Activated CD8-positive, alpha-beta memory T cell treated with anti-CD3 and anti-CD28 coated beads, Interleukin-2, amount 50 U/mL, for 4 hours (primary cell): ENCODE measurements at places on chromosomes 6 and 20.

- DNase-seq, result no peak
Observed at GRCh38 chr20:40838509-40838908, 149.5 kb upstream of the MAFB start.

DNA sequence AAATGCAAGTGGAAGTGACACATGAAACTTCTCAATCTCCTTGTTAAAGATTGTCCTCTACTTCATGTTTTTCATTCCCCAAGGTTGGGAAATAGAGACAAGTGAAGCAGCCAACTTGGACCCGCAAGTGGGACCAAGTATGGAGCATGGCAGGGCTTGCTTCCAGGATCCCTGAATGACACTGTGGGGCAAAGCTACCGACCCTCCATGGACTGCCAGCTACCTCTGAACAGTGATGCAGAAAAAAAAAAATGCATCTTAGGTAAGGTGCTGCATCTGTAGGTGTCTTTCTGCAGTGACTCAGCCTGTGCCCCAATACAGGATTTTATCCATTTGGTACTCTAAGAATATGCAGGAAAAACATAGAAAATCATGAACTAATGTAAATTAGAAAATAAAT, 119.1 kb upstream of the ENPP5 start:
- no peak for DNase-seq

DNA sequence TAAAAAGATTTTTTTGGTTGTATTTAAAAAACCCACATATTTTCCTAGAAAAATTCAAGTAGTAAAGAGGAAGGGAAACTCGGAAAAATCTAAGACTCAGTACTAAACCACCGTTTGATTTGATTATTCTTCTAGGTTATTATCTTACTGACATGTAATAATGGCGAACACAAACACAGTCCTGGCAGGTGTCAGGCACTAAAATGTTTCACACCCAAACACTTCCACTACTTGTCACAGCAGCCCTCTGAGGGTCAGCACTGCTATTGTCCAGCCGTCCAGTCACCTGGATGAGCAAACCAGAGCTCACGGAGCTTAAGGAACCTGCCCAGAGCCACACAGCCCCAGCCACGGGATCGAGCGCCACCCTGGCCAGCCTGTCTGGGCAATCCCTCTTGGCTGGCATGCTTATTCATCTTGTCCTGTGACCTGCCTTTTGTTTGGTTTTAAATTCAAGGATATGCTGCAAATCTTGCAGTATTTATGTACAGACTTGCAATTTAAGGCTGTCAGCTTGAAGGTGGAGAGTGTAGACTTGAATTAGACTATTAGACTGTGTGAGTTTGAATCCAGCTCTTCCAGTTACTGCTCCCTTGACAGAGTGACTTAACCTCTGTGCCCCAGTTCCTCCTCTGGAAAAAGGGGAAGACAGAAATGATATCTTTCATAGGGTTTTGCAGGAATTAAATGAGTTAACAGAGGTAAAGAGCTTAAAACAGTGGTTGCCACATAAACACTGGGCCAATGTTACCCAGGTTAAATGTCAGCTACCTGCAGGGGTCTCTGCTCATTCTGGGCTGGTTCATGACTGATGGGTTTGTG, 82.2 kb downstream of the CDYL start:
- no peak for DNase-seq

GRCh38 chr6:44497807-44498206, 110.3 kb downstream of the CDC5L start:
- DNase-seq, result no peak

DNA sequence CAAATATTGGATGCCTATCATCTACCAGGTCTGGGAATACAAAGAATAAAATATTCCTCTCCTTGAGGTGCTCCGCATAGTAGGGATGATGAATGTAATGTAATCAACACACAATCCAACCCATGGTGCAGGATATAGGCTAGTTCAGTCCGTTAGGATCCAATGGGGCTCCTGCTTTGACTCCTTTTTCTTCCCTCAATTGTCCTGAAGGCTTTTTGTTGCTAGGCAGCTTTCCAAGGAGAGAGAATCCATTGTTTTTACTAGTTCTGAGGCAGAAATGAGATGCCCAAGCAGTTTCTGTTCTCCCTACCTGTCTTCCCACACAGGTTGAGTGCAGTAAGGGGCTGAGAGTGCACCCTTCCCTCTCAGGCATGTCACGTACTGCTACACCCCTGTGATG, 12.1 kb downstream of the WRNIP1 start:
- no peak for DNase-seq

DNA sequence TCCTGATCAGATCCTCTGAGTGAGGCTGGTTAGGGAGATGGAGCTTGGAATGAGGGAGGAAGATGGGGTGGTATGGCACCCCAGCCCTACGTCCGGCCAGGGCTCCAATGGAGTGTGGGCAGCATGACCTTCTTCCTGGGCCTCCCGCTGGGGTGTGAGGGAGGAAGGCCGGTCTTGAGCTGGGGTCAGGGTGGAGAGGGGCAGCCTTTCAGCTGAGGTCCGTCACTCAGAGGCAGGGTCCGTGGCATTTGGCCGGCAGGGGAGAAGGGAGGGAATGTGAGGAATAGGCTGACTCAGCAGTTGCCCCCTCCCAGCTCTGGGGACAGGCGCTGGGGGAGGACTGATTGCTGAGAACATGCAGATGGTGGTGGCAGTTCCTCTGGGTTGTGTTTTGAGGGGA, 25.5 kb upstream of the VEGFA start:
- no peak for DNase-seq

DNA sequence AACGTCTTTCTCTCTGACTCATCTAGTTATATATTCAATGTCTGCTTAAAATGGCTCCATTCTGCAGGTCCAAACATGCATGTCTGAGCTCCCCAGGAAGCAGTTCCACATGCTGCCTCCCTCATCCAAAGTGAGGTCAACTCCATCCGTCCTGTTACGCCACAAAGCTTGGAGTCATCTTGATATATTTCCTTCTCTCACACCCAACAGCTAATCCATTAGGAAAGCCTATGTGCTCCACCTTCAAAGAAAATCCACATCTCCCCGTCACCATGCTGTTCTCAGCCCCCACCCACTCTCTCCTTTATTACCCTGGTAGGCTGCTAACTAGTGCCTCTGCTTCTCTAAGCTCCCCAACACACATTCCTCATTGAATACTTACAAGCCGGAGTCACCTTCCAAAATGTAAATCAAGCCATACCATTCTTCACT, 130.2 kb upstream of the SYNDIG1 start:
- DNase-seq, result no peak

DNA sequence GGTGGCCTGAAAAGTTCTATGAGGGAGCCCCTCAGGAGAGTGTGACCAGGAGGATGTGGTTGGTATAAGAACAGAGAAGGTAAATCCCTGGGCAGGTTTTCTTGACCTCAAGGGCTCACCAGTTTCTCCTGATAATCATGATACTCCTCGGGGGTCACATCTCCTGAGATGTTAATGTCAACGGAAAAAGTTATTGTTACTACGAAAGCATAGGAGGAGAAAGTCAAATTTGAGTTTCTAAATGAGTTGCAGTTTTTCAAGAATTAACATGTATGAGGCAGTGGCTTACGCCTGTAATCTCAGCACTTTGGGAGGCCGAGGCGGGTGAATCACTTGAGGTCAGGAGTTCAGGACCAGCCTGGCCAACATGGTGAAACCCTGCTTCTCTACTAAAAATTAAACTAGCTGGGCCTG, 23.4 kb downstream of the MGME1 start:
- DNase-seq, result no peak
